ENCODE measurements at places on chromosomes 7 and 10.

GRCh38 chr7:15801551-15801950 is 115.1 kb upstream of the MEOX2 start:
- DNase-seq: no peak

DNA sequence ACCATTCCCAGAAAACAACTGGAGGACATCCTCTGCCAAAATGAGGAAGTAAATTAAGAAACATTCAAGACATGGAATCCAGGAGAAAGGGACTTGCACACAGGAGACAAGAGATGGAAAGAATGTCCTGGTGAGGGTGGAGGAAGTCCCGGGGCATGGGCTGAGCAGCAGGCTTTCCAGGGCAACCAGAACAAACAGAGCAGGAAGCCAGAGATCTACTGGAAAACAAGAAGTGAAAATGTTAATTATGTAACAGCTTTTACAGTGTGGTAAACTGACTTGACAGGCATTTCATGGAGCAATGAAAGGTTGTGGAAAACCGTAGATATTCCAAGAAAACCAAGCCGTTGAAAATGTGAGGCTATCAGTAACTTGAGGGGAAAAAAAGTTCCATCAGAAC is 55.2 kb upstream of the ZNF746 start:
- no peak for DNase-seq

GRCh38 chr10:1227510-1228402 is 171.6 kb downstream of the WDR37 start:
- no peak for DNase-seq

DNA sequence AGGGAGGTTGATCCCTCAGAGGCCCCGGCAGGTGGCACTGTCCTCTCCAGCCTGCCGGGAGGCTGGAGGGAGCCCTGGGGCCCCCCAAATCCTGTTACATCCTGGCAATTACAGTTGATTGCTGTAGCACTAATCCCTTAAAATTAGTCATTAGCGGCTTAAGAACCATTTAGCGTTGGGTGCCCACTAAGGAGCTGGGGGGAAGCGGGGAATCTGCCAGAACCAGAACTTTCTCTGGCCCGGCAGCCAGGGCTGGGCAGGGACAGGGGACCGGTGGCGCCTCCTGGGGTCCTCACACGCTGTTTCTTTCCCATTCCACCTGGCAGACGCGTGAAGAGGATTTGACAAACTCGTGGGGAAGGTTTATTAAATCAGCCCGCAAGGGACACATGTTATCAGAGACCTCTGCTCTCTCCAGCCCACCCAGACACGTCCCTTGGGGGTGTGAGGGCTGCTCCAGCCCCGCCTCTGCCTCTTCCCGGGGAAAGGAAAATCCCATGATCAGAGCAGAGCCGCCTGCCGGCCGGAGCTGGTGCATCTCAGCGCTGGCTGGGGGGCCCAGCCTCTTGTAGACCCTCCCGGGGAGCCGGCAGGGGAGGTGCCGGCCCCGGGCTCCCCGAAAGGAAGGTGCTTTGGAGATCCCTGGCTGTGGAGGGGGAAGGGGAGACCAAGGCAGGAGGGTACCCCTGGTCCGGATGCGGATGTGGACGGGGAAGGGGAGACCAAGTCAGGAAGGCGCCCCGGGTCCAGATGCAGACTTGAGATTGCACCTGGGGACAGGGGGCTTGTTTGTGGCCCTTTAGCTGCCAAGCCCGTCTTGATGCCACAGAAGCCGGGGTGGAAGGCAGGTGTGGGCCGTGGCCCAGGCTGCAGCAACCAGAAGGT is 142.7 kb downstream of the ELFN1 start:
- no peak for DNase-seq

DNA sequence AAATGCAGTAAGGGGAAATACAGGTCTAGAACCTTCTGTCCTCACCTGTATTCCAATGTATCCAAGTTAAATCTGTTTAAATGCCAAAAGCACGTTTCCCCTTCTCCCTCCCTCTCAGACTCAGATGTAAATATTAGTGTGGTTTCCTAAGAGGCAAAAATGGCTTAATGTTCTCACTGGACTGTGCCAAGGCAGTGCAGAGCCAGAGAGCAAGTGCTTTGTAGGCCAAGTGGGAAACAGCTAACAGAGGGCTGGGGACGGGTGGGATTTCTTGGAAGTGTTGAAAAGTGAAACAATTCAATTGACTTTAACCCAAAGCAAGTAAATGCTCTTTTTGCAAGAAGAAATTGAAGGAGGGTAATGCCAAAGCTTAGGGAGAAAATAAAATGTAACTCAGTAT is 103.1 kb downstream of the GSAP start:
- no peak for DNase-seq

GRCh38 chr7:149422162-149422913 is 38.5 kb downstream of the ZNF777 start:
- peak; percentile 42 for DNase-seq

- no peak for DNase-seq
These were observed 84.3 kb upstream of the GRB10 start for GRCh38 chr7:50867034-50867356.

GRCh38 chr7:36070230-36070629 is 82.8 kb upstream of the EEPD1 start:
- no peak for DNase-seq

GRCh38 chr7:66426996-66427395 is 201.7 kb upstream of the KCTD7 start:
- DNase-seq: no peak

DNA sequence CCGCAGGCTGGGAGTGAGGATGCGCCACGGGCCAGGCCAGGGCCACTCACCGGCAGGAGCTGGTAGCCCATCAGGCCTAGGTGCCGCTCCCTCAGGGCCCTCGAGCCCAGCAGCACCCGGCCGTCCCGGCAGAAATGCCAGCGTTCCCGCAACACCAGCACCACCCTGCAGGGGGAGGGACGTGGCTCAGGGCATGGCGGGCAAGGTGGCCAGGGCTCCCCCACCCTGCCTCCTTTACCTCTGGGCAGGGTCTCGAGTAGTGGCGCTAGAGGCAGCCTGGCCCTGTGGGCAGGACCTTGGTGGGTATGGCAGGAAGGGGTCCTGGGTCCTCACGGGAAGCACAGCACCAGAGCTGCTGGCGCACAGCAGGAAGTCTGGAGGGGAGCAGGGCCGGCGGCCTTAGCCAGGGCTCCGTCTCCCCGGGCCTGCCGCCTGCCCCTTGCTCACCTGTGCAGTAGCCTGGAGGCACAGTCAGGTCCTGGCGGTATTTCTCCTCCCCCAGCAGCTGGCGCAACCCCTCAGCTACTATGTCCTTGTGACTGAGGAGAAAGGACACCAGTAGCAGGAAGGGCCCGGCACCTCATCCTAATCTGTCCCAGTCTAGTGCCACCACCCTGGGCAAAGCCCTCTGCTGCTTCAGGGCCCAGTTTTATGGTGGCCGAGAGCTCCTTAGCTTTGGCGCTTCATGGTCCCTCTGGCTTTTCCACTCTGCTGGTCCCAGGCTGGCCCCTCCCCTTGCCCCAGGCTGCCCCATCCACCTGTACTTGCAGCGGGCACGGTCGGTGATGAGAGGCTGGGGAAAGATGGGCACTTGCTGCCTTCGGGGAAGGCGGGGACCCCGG is 3.5 kb downstream of the FASTK start:
- DNase-seq: no peak

DNA sequence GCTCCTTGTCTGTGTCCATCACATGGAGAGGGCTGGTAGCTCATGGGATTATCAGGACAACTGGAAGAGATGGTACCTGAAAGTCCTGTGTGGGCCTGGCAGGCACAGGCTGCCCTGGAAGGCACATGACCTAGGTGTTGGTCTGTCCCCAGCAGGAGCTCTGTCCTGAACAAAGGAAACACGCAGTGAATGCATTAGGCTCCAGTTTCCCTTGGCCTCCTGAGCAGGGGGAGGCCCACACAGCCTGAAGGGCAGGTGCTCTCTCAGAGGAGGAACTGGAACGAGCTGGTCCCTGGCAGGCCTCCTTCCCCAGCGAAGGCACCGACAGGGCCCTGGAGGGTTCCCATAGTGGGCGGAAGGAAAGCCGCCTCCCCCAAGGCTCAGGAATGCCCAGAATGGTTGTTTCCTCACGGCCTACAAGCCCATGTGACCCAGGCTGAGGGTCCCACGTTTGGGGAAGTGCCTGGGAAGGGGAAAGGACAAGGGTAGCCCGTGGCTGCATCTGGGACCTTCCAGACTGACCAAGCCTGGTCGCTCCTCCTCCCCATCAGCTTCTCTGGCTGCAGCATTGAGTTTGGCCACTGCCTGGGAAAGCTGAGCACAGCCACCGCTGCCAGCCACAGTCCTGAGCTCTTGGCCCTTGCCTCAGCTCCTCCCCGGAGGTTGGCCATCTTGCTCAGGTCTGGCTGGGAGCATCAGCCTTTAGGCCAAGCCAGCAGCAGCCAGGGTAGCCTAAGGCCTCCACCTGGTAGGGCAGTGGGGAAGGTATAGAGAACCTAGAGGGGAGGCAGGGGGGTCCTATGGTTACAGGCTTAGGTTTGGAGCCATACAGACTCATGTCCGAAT is 21.8 kb downstream of the CXCL12 start:
- no peak for DNase-seq

- DNase-seq: peak; percentile 55
These were observed 2.9 kb downstream of the PKD2L1 start for GRCh38 chr10:100327007-100327717.

DNA sequence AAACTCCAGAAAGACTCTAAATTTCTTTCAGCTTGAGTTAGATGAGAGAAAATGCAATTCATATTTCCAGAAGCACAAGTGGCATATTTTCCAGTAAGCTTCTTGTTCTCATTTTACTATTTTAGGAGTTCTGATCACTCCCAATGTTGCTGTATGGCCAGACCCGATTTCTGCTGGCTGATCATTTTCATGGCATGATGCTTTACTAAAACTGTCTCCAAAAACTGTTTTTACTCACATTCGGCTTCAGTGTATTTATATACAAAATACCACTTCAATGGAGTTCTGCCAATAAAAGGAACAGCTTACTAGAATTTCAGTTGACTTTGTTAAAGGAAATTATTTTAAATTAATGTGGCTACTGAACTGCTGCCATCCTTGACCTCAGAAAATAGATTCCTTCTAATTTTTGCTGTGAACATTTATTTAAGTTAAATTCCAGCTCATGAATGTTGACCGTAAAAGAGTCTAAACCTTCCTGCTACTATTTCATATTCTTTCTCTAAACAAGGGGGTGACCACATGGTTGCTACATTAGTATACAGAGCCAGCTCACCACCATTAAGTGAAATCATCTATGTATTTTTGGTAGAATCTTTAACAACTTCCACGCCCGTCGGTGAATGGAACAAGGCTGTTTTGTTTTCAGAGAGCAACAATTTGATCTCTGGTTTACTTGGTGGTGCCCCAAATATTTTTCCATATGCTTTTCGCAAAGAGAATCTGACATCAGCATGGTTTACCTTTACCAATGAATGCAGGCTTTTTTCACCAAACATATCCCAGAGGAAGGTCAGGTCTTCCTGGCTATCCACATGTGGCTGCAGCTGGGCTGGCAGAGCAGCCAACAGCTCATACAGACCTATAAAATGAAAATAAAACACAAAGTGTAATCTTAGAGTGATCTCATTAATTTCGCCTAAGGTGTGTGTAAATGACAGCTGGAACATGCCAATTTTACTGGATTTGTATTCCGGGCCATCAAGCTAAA is 101.2 kb downstream of the MPP7 start:
- no peak for DNase-seq

DNA sequence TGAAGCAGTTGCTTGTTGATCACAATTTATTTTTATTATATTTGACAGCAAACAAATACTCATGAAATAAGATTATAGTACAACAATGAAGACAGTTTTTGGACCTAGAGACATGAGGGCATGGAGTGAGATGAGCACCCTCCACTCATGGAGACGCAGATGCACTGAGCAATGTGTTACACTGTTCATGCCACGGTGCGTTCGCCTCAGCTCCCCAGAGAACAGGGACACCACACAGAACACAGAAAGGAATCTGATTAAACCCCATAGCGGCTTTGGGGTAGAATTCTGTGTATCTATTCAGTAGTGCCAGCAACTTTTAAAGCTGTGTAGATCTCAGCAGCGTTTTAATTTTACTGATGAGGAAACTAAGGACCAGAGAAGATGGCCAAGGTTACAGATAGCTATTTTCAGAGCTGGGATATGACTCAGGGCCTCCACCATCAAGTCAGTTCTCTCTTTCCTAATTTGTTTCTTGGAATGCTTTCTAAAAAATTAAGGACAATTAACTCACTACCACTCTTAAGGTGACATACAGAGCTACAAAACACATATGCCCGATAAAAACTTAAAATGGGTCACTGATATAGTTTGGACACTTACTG is 33.6 kb downstream of the FAM25A start:
- DNase-seq: no peak

- no peak for DNase-seq
These were observed 160.4 kb downstream of the KIF20B start for GRCh38 chr10:89861584-89862301.

GRCh38 chr7:26318921-26319320 is 27.3 kb downstream of the SNX10 start:
- DNase-seq: no peak
